ENCODE measurements at places on chromosomes 1 and 21. TPM values are rescaled to one million over a fixed set of nuclear protein-coding genes. Genes with fewer than 3 reads are reported as not detected.

The BLZF1 gene
- polyA plus RNA-seq = 22.5 TPM

The PTPN22 gene
- polyA plus RNA-seq = 3.6 TPM

The GRHL3 gene
- polyA plus RNA-seq = 0.54 TPM

The OR2L13 gene
- polyA plus RNA-seq = 0.09 TPM

The FAM177B gene
- 5.5 TPM for polyA plus RNA-seq

The KCND3 gene
- polyA plus RNA-seq = 2.5 TPM

DNA sequence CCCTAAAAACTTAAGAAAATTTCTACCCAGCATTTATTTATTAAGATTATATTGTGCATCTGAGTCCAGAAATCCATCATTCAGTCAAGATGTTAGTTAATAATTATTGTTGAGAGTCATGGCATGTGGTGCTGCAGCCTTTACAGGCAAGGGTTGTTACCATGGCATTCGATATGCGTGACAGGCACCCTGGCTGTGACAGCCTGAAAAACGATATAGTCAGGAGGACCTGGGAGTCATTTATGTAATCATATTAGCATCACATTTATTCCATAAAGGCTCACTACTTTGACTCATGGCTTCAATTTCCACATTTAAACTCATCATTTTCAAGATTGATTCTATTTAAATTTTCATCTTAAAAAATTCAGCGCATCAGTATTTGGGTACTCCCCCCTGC, 68.0 kb downstream of the CACHD1 start:
- DNase-seq = no peak

DNA sequence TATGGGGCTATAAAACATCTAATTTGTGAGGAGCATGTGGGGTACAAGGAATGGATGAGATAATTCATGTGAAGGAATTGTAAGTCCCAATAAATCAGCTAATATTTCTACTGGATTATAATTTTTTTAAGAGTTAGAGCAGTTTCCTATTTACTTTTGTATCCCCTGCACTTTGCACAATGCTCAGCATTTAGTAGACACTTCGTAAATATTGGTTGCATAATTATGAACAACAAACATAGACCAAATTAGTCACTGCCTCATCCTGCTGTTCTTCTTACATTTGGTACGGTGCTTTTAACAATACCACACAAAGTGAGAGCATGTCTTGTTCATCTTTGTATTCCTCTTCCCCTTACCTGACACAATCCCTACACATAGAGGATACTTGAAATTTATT, 27.1 kb upstream of the RRP15 start:
- DNase-seq = no peak

DNA sequence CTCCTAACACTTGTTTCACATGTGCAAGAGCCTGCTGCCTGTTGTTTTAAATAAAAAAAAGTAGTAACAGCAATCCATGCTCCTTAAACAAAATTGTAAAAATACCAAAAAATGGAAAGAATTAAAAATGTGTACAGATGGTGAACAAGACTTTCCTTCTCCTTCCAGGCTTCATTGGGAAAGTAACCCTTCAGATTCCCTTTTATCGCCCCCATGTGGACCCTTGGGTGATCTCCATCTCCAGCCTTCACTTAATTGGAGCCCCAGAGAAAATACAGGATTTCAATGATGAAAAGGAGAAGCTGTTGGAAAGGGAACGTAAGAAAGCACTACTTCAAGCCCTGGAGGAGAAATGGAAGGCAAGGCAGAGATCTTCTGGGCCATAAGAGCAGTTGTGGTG, 14.2 kb downstream of the VPS13D start:
- no peak for DNase-seq

DNA sequence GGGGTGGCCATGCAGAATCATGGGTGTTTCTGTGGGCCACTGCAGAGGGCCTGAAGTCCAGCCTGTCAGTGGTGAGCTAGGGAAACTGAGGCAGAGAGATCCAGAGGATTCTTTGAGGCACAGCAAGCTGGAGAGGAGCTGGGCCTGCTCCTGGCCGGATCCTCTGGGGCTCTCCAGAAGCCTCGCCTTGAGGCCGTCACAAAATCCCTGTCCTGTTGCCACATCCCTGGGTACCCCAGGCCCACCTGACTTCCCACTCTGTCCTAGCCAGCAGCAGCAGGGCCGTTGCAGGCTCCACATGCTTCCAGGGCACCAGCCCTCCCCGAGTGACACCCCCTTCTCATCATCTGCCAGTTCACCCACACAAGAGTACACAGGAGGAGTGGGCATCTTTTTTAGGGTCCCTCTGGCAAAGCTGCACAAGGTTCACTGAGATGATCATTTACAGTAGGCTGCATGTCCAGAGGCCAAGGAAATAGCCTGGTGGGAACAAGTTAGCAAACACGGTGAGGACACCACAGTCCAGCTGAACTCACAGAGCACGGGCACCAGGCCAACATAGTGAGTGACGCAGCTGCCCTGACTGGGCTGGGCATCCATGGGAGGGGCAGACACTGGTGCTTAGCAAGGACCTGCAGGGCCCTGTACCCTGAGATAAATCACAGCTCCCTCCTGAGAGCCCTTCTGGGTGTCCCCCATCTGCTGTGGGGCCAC, 25.1 kb upstream of the TSPEAR start:
- DNase-seq = no peak

- no peak for DNase-seq
Observed at GRCh38 chr1:17008208-17008855, 3.4 kb downstream of the ATP13A2 start.

GRCh38 chr1:240765732-240766363, 153.9 kb upstream of the GREM2 start:
- no peak for DNase-seq

All from large intestine (tissue), 12 donors.